ENCODE measurements at places on chromosomes 11 and 22.

DNA sequence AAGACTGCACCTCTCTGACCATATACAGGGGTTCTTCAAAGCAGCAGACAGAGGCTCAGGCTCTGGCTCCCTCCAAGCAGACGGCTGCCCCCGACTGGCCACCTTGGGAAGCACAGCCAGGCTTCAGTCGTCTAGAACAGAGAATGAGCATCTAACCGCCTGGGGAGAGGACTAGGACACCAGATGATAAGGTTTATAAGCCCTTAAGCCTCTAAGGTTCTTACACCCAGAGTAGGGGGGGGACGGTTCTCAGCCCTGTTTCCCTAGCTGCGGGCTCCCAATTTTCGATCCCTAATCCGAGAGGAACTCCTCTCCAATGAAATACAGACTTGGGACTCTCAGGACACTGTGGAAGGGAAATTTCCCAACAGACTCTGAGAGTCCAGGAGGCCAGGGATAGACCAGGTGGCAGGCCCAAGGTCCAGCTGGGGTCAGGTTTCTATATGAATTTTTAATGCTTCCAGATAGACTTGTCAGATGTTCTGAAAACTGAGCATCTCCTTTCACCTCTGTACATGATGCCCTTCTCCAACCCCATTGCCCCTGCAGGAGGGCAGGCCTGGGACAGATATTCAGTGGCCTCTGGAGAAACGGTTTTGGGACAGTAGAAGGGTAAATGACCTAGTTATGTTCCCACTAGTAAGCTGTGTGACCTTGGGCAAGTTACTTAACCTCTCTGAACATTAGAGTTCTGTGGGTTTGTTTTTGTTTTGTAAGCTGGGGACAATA lies 20.2 kb downstream of the RTN4RL2 start:
- peak; percentile 51 for DNase-seq

- no peak for DNase-seq
Measured at GRCh38 chr11:117970400-117971024, 15.7 kb upstream of the IL10RA start.

GRCh38 chr11:102727890-102728289 lies 3.1 kb upstream of the MMP8 start:
- DNase-seq: peak; percentile 3

DNA sequence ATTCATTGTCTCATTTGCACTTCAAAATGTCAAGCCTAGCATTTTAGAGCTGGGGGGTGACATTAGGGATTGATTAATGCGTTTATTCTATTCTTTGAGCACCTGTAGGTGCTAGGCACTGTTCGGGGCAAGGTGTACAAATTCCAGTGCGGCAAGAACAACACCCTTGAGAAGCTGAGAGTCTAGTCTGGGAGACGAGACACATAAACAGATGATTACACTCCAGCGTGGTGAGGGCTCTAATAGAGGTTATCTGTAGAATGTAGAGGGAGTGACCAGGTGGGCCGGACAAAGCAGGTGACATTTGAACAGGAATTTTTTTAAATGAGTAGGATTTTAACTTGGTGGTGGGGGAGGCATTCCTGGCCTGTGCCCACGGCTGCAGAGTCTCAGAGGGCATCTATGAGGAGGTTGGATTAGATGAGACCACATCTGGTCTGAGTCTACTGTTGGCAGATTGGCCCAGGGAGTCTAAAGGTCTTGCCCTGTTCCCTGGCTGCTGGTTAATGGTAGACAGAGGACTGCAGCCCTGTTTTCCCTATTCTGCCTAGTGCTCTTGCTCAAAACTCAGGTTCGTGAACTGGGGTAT lies 970 bp downstream of the CAT start:
- DNase-seq: no peak

GRCh38 chr11:17608821-17609220 lies 61.8 kb downstream of the OTOG start:
- no peak for DNase-seq

DNA sequence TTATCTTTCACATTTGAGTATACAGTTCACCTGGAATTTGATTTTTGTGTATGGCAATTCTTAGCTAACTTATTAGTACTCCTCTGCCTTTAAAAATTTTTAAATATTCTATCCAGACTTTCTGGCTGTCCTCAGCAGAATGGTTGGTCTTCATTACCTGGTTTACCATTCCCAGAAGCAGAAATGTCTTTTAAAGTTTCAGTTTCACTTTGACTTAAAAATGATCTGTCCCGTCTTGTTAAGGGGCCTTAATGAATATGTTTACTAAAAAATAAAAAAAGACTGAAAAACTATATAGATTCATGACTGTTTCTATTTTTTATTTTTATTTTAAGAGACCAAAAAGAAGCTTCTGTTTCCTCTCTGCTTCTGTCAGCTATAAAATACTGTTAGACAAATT lies 70.5 kb upstream of the TNRC6B start:
- no peak for DNase-seq

Data from astrocyte of the hippocampus (primary cell).